MCF 10A (cell line): ENCODE measurements at places on chromosomes 6 and 20. TPM values are rescaled to one million over a fixed set of nuclear protein-coding genes. Genes with fewer than 3 reads are reported as not detected.

DNA sequence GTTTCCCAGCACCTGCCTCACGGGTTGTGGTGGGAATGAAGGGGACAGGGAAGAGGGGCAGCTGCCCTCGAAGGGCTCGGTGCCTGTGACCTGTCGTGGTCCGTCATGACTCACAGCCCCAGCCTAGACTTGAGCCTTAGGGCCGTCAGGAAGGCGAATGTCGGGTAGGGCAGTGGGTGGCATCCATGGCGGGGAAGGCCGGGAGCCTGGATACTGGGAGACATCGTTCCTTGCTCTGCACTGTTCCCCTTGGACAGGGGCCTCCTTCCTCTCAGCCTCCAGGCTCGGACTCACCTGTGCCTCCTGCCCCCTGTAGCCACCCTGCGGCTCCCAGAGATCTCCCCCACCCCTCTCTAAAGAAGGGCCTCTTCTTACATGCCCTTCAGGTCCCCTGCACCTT is 52.2 kb upstream of the APCDD1L start:
- no peak for DNase-seq
- no peak overlapping the region for H3K27ac ChIP-seq
- peaks cover 6% of the 10 kb centered on the region for H3K36me3 ChIP-seq

DNA sequence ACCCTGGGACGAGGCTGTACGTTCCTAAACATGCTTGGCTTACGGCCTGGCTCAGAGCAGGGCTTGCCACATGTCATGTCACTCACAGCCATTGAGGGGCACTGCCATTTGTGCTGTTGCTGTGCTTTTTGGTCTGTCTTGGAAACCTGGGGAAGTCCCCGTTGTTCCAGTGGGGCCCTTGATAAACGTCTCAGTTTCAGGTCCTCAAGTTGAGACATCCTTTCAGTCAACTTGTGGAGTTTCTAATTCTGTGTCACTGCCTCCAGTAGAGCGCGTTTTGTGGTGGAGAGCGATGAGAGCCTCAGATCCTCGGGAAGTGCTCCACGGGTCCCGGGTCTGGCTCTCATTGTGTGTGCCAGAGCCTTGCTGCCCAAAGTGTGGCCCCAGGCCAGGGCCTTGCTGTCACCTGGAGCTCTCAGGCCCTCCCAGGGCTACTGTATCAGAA is 43.0 kb upstream of the CCR6 start:
- H3K27ac ChIP-seq, result no peak overlapping the region
- H3K4me1 ChIP-seq, result no peaks in the 10 kb centered on the region
- H3K27me3 ChIP-seq, result peaks cover 28% of the 10 kb centered on the region
- H3K36me3 ChIP-seq, result no peaks in the 10 kb centered on the region

- peak within 1 kb of the TSS; percentile 93 for H3K4me3 ChIP-seq
- H3K27ac ChIP-seq, result peak within 1 kb of the TSS; percentile 75
- no peaks in the 10 kb centered on the region for H3K27me3 ChIP-seq
- peaks cover 23% of the 10 kb centered on the region for H3K4me1 ChIP-seq
Measured at GRCh38 chr20:462199-462991, at the start of gene TBC1D20. TSS of gene TBC1D20 (minus strand) at chr20:462533. CDS start at chr20:462405, 128 bp downstream.

- H3K27ac ChIP-seq, result no peak overlapping the region
- peaks cover 40% of the 10 kb centered on the region for H3K36me3 ChIP-seq
- no peak overlapping the region for H3K4me3 ChIP-seq
- no peak for DNase-seq
- peaks cover 21% of the 10 kb centered on the region for H3K4me1 ChIP-seq
- no peaks in the 10 kb centered on the region for H3K27me3 ChIP-seq
Measured at GRCh38 chr6:26470643-26471042, 12.9 kb downstream of the BTN2A1 start.

DNA sequence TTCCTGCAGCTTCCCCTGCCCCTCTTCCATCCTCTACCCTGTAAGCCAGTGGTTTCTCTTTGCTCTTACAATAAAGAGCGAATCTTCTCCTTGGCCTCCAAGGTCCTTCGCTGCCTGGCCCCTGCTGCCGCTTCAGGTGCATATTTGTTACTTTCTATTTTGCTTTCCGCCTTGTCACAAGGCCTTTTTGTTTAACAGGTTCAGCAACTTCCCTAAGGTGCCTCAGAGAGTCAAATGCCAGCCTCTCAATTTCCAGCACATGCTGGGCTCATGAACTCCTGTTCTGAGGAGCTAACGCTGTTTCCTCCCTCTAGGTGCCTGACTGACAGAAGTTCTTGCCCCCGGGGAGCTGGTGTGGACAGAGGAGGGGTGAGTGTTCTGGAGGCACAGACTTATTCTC is 42.4 kb upstream of the EPB41L1 start:
- no peaks in the 10 kb centered on the region for H3K27me3 ChIP-seq

DNA sequence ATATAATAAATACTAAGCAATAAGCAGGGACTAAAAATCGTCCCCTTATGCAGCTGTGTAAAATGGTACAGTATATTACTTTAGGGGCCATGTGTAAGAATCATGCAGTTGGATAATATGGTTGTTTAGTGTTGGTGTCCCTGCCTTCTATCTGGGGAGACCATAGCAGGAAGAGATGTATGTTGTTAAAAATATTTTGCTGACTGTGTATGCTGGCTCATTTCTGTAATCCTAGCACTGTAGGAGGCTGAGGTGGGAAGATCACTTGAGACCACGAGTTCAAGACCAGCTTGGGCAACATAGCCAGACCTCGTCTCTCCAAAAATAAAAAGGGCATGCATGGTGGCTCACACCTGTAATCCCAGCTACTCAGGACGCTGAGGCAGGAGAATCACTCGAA is 5.6 kb downstream of the PANK2 start:
- H3K27me3 ChIP-seq, result no peaks in the 10 kb centered on the region
- DNase-seq, result no peak
- H3K4me1 ChIP-seq, result peaks cover 30% of the 10 kb centered on the region
- no peak overlapping the region for H3K4me3 ChIP-seq

- no peak for DNase-seq
- H3K27ac ChIP-seq, result no peak overlapping the region
- no peaks in the 10 kb centered on the region for H3K27me3 ChIP-seq
- no peaks in the 10 kb centered on the region for H3K36me3 ChIP-seq
- H3K4me1 ChIP-seq, result no peaks in the 10 kb centered on the region
Measured at GRCh38 chr6:139388384-139388783, 13.9 kb upstream of the CITED2 start.

GRCh38 chr6:155412335-155412734 is 43.3 kb downstream of the NOX3 start:
- peaks cover 3% of the 10 kb centered on the region for H3K4me1 ChIP-seq
- no peaks in the 10 kb centered on the region for H3K36me3 ChIP-seq
- H3K27me3 ChIP-seq, result no peaks in the 10 kb centered on the region
- H3K4me3 ChIP-seq, result no peak overlapping the region
- no peak for DNase-seq
- no peak overlapping the region for H3K27ac ChIP-seq

- H3K27ac ChIP-seq, result no peak within 1 kb of the TSS
- H3K27me3 ChIP-seq, result peaks cover 31% of the 10 kb centered on the region
- H3K4me3 ChIP-seq, result no peak within 1 kb of the TSS
- no peaks in the 10 kb centered on the region for H3K4me1 ChIP-seq
- H3K36me3 ChIP-seq, result no peaks in the 10 kb centered on the region
- no peak for DNase-seq
Measured at GRCh38 chr6:24125980-24126379, at the start of gene NRSN1. TSS of gene NRSN1 (plus strand) at chr6:24126215. CDS start at chr6:24134328, 8,113 bp downstream.

GRCh38 chr20:25308671-25309394 is 60.9 kb downstream of the PYGB start:
- peak overlapping the region; percentile 56 for H3K4me3 ChIP-seq
- no peaks in the 10 kb centered on the region for H3K27me3 ChIP-seq
- peak overlapping the region; percentile 88 for H3K27ac ChIP-seq
- peak; percentile 50 for DNase-seq
- peaks cover 29% of the 10 kb centered on the region for H3K4me1 ChIP-seq
- H3K36me3 ChIP-seq, result peaks cover 10% of the 10 kb centered on the region

DNA sequence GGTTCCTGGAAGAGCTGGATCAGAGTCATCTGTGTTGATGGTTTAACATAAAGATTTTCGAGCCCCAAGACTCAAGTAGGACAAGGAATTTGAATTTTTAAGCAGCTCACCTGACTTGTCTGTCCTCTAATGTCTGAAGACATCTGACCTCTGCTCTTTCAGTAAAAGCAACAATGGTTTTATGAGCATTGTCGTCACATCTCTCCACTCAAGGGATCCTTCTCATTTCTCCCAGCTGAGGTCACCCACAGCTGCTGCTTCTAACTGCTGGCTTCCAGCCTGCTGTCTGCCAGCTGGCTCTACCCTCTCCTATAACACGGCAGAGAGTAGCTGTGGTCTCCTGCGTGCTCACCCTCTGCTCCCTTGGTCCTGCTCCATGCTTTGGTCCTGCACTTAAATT is 24.7 kb upstream of the HDAC2 start:
- H3K4me1 ChIP-seq, result peaks cover 31% of the 10 kb centered on the region
- no peaks in the 10 kb centered on the region for H3K36me3 ChIP-seq
- DNase-seq, result peak; percentile 69
- H3K4me3 ChIP-seq, result no peak overlapping the region
- no peak overlapping the region for H3K27ac ChIP-seq
- no peaks in the 10 kb centered on the region for H3K27me3 ChIP-seq

DNA sequence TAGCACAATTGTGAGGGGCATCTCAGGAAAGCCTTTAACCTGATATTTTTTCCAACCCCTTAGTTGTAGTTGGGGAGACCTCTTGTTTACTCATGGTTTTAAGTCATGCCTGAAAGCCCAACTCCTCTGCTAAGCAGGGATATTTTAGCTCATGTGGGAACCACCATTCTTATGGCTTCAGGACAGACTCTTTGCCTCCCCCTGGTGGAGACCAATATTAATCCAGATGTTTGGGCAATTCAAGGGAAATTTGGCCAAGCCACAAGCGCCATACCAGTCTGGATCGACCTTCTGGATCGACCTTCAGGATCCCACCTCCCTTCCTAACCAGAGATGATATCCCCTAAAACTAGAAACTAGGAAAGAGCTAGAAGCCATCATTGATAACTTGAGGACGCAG is 211.2 kb downstream of the C6orf118 start:
- H3K27ac ChIP-seq, result no peak overlapping the region
- no peaks in the 10 kb centered on the region for H3K36me3 ChIP-seq
- no peak for DNase-seq

DNA sequence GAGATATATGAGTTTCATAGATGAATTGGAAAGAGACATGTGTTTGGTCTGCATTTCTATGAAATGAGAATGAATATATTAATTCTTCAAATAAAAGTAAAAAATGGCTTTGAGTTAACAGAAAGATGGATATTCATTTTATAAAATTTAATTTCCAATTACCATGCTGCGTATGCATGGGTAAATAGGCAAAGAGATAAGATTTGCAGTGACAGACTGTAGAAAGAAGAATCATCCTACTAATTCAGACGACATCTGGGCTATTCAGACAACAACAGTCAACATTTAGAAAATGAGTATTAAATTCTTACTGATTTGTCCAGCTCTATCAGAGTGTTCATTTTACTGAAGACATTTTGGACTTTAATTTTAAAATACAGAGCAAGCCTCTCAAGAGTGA is 602.2 kb upstream of the NRSN1 start:
- no peaks in the 10 kb centered on the region for H3K27me3 ChIP-seq
- H3K4me3 ChIP-seq, result no peak overlapping the region
- no peaks in the 10 kb centered on the region for H3K4me1 ChIP-seq
- no peak overlapping the region for H3K27ac ChIP-seq

DNA sequence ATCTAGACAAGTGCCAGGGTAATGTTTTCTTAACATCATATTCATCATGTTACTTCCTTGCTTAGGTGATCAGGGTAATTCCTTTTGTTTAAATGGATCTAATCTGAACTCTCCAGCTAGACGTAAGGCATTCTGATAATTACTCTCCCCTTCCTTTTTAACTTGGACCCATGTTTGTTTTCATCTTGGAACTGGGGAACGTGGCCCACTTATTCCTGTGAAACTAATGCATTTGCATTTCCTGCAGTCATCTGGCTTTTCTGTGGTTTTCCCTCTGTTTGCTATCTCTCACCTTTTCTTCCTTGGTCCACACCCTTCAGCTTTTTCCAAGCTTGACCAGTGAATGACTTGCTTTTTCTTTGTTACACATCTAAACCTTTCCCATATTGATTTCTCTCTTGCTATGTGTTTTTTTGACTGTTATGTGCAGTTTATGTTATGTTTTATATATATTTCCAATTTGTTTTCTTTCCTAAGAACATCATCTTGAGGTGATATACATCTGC is 33.3 kb downstream of the SLX4IP start:
- H3K4me3 ChIP-seq, result no peak overlapping the region
- H3K27me3 ChIP-seq, result no peaks in the 10 kb centered on the region
- H3K36me3 ChIP-seq, result peaks cover 10% of the 10 kb centered on the region
- H3K4me1 ChIP-seq, result peaks cover 13% of the 10 kb centered on the region
- no peak for DNase-seq

GRCh38 chr20:50450881-50451752 is 59.1 kb upstream of the PTPN1 start:
- peak; percentile 82 for DNase-seq
- H3K27ac ChIP-seq, result peak overlapping the region; percentile 66
- peaks cover 28% of the 10 kb centered on the region for H3K4me1 ChIP-seq
- H3K27me3 ChIP-seq, result no peaks in the 10 kb centered on the region

DNA sequence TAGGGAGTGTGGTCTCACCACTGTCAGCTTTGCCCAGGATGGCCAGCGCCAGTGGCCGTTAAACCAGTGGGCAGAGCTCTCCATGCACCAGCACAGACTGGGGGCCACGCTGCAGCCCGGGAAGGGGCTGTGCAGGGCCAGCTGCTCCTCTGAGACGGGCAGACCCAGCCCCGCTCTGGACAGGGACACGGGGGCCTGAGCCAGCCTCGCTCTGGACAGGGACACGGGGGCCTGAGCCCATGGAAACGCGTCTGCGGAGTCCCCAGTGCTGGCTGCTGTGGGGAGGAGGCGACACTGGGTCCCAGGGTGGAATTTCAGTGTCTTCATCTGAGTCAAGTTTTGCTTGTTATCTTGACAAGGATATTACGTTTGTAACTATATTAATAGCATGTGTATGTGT is 402.7 kb downstream of the CDH4 start:
- no peak overlapping the region for H3K27ac ChIP-seq
- no peaks in the 10 kb centered on the region for H3K27me3 ChIP-seq
- DNase-seq, result no peak
- H3K4me1 ChIP-seq, result no peaks in the 10 kb centered on the region
- H3K36me3 ChIP-seq, result peaks cover 13% of the 10 kb centered on the region

- no peak overlapping the region for H3K4me3 ChIP-seq
Measured at GRCh38 chr6:106885679-106886078, 88.8 kb downstream of the CD24 start.

DNA sequence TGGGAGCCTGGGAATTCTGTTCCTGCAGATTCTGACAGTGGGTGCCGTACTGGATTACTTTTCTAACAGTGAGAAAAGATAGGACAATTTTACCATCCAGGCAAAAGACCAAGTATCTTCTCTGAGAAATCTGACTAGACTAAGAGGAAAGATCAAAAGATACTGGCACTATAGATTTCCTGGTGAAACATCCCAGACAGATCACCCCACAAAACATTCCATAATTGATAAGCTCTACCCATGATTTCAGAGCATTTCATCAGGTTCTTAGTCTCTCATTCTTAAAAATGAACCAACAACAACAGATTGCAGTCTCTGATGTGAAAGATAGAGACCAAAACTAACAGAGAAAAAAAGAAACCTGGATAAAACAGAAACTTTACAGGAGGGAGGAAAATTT is 13.6 kb upstream of the UBR2 start:
- H3K36me3 ChIP-seq, result peaks cover 5% of the 10 kb centered on the region
- no peak overlapping the region for H3K4me3 ChIP-seq
- H3K27me3 ChIP-seq, result no peaks in the 10 kb centered on the region
- DNase-seq, result no peak
- peaks cover 22% of the 10 kb centered on the region for H3K4me1 ChIP-seq

KLHDC3 gene
- total RNA-seq, result 35.6 and 39.2 TPM in 2 replicates

C20orf202 gene
- not detected in 2 replicates for total RNA-seq

PTCRA gene
- not detected in 2 replicates for total RNA-seq

BMP2 gene
- 6.7 and 7.7 TPM in 2 replicates for total RNA-seq

SCRT2 gene
- not detected in 2 replicates for total RNA-seq

PDE7B gene
- 0.42 and 1.4 TPM in 2 replicates for total RNA-seq

SSTR4 gene
- not detected in 2 replicates for total RNA-seq

XKR7 gene
- total RNA-seq, result not detected in 2 replicates

KIF25 gene
- total RNA-seq, result not detected in 2 replicates

L3MBTL1 gene
- total RNA-seq, result 10.5 and 11.4 TPM in 2 replicates
